ENCODE measurements at places on chromosomes 12 and 14. TPM values are rescaled to one million over a fixed set of nuclear protein-coding genes. Genes with fewer than 3 reads are reported as not detected.
A peak's percentile ranks its signal among the peaks of the same experiment; 100 is the strongest.

DENND5B gene
- 5.4 TPM for total RNA-seq

ADIPOR2 gene
- total RNA-seq = 43.9 TPM

ADCY4 gene
- total RNA-seq = 19.7 TPM

TRHDE gene
- 1.7 TPM for total RNA-seq

NDUFA9 gene
- total RNA-seq = 34.9 TPM

DNA sequence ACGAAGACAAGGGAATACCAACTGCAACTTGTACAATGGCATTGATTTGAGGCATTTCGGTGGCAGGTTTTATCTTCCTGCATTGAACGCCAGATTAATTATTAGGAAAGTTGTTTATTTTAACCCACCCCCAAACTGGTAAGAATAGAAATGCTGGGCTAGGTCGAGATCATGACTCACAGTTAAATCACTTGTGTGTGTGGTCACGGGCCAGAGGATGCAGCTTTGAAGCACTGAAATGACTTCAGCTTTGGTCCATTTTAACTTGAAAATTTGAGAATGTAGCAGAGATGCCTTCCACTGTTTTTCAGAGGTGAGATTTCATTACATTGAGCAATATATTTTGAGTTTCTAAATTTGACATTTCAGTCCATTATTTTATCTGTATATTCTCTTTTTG, 23.6 kb upstream of the KCNH3 start:
- DNase-seq = no peak

DNA sequence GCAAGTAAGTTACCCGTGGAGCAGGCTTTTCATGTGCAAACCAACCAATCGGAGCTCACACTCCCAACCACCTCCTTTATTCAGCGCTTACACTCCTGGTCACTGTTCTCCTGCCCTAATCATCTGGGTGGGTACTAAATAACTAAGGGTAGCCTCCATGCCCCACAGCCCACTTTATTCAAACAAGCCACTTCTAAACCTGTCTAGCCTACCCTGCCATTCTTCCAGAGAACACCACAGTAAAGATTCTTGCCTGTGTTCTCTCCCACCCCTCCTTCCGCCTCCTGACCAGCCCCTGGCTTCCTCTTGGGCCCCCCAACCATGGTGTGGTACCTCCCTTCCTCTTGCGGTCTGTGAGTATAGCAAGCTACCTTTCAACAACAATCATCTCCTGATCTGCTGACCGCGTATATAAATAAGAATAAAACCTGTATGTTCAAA, 581.9 kb downstream of the VRK1 start:
- no peak for DNase-seq

GRCh38 chr12:72030277-72030676, 91.6 kb downstream of the TPH2 start:
- no peak for DNase-seq

DNA sequence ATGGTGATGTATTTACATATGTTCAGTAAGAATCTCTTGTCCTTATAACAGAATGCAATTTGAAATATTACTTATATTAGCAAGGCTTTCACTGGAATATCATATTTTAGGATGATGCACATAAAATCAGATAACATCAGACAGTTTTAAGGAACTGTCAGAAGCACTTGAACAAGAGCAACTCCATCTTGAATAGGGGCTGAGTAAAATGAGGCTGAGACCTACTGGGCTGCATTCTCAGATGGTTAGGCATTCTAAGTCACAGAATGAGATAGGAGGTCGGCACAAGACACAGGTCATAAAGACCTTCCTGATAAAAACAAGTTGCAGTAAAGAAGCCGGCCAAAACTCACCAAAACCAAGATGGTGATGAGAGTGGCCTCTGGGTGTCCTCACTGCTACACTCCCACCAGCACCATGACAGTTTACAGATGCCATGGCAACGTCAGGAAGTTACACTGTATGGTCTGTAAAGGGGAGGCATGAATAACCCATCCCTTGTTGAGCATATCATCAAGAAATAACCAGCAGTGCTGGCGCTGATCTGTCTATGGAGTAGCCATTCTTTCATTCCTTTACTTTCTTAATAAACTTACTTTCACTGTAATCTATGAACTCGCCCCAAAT, 27.6 kb upstream of the ETV6 start:
- no peak for DNase-seq

GRCh38 chr12:49632986-49633702, 9.8 kb downstream of the PRPF40B start:
- DNase-seq = no peak

GRCh38 chr12:81668475-81668874, 90.7 kb downstream of the PPFIA2 start:
- no peak for DNase-seq

DNA sequence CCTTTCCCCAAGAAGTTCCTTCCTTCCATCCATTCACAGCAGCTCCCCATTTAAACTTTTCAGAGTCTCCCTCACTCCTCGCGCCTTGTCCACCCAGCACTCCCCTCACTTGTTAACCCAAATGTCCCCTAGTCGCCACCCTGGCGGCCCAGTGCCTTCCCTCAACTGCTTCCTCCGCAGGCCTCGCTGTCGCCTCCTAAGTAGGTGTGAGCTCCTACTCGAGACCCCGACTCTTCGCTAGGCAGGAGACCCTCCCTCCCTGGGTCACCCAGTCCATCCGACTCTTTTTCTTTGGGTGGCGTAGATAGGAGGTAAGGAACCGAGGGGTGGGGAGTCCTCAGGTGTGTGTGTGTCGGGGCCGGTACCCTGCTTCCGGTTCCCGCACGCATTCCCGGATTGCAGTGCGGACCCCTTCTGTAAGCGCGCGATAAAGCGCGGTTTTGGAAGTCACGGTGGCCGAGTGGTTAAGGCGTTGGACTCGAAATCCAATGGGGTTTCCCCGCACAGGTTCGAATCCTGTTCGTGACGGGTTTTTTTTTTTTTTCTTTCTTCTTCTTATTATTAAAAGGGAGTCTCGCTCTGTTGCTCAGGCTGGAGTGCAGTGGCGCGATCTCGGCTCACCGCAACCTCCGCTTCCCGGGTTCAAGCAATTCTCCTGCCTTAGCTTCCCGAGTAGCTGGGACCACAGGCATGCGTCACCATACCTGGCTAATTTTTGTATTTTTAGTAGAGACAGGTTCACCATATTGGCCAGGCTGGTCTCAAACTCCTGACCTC, 823 bp upstream of the SMARCC2 start:
- peak; percentile 81 for DNase-seq

DNA sequence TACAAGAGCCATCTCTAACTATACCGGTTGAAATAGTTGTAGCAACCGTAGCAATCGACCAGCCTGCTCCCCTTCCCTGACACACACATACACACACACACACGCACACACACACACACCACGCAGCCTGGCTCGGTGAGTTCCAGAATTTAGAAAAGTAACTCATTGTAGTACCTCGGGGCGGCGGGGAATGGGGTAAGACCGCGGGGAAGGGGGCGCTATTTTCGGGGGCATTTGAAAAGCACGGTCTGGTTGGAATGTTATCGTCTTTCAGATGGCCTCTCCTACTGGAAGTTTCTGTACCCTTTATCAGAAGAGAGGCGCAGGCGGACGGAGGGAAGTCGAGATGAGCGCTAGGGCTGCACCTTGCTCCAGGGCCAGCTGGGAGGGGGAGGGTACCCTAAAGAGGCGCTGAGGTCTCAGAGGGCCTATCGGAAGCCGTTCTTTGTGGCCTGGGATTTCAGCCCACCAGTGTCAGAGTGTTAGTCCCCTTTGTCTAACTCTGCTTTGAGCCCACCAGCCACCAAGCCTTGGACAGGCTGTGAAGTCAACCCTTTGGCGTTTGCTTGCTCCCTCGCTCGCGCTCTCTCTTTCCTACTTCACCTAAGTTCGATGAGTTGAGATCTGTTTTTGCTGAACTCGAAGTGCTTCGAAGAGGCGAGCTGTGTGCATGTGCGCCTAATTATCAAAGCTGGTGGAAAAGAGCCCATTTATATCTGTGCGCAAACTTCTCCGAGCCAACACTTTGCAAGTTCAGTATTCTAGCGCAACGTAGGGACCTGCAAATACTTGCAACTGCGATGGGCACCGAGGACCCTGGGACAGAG, 837 bp downstream of the COL2A1 start:
- peak; percentile 83 for DNase-seq

- DNase-seq = no peak
Observed at GRCh38 chr14:23043754-23044153, 1.7 kb downstream of the PSMB11 start.

DNA sequence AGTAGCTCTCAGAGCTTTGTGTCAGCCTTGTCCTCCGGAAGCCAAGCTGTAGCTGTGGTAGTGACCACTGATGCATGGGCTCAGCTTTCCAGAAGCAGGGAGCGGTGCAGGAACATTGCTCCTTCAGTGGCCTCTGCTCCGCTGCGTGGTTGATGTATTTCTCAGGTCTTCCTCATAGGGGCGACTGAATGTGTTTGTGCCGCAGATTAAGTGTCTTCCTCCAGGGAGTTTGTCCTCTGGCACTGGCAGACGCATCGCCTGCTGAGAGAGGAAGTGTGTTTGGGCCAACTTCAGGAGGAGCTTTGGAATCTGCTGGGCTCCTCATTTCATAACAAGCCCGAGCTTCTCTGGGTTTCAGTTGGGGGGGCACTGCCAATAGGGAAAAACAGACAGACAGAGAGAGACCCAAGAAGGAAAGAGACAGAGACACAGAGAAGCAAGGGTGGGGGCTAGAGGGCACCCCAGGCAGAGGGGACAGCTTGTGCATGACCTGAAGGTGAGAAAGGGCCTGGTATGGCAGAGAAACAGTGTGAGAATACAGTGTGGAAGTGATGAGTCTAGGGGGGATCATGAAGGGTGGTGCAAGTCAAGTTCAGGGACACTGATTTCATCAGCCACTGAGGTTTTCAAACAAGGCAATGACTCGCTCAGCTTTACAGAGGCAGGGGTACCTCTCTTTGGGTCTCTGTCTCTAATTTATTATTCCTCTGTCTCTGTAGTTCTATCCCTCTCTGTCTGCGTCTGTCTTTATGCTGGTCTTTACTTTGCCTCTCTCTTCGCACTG, 69.4 kb upstream of the PRIMA1 start:
- DNase-seq = no peak

DNA sequence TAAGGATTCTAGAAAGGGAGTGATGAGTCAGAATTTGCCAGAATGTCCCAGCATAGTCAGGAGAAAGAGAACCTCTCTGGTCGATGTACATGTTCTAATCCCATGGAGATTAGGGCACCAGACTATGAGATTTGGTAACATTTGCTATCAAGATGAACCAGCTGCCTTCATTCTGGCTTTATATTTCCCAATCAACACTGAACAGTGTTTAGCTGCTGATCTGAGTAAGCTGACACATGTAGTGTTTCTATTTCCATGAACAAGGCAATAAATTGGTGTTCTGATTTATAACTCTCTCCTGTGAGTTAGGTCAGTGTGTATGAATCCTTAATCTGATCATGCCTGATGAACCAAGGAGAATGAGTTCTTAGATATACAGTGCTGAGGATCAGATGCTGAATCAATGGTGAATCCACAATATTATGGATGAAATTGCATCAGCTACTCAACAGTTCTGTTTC, 158.0 kb upstream of the AMIGO2 start:
- DNase-seq = no peak

- DNase-seq = peak; percentile 98
Observed at GRCh38 chr12:14260011-14260993, 105.2 kb upstream of the ATF7IP start.

GRCh38 chr14:96727073-96727472, 70.1 kb upstream of the VRK1 start:
- no peak for DNase-seq

DNA sequence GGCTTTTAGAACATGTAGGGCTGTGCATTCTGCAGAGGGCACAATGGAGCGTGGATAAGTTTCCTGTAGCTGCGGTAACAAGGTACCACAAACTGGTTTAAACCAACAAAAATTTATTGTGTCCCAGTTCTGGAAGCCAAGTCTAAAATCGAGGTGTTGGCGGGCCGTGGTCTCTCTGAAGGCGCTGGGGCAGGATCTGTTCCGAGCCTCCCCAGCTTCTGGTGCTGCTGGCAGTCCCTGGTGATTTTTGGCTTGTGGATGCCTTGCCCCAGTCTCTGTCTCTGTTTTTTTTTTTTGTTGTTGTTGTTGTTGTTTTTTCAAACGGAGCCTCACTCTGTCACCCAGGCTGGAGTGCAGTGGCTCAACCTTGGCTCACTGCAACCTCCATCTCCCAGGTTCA, 77.5 kb downstream of the ACACB start:
- DNase-seq = peak; percentile 57

DNA sequence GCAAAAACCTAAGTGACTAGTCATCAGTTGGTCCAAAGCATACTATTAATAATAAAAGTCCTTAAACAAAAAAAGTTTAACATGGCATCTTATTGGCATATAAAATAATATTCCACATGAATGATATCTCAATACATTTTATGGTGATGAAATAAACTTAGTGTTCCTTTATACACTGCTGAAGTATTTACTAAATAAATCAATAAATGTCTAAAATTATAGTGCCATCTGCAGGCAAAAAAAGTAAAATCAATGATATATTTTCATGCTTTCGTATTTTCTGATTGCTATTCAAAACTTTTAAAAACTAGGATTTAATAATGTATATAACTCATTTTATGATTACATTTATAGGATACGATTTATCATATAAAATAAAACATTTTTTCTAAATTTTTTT, 30.5 kb downstream of the PUS7L start:
- no peak for DNase-seq

- peak; percentile 79 for DNase-seq
Observed at GRCh38 chr14:22598099-22598895, at the start of gene ABHD4. Gene ABHD4, plus strand, starts transcription at chr14:22598300. Its CDS starts 7 bp downstream, at chr14:22598307.

DNA sequence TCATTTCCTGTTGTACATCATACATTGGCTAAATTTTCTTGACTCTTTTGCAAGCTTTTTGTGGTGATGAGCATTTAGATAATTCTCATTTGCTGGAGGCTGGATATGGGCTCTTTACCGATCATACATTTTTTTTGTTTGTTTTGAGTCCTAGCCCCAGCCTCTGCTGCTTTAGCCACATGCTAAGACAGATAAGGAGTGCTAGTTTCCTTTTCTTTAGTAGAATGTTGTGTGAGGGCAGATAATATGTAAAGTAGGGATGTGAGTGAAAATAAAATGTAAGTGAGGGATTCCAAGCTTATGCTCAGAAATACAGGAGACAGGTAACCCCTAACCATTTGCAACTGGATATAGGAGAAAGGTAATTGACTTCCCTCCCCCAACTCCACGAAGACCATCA, 405.7 kb downstream of the TRHDE start:
- DNase-seq = no peak

GRCh38 chr12:118183155-118183554, 47.2 kb downstream of the PEBP1 start:
- DNase-seq = no peak

GRCh38 chr14:99540196-99541032, 59.2 kb downstream of the CCNK start:
- DNase-seq = no peak

GRCh38 chr14:95659990-95660385, 26.2 kb upstream of the TCL1B start:
- DNase-seq = no peak
